ENCODE measurements at places on chromosomes 1 and 21.

DNA sequence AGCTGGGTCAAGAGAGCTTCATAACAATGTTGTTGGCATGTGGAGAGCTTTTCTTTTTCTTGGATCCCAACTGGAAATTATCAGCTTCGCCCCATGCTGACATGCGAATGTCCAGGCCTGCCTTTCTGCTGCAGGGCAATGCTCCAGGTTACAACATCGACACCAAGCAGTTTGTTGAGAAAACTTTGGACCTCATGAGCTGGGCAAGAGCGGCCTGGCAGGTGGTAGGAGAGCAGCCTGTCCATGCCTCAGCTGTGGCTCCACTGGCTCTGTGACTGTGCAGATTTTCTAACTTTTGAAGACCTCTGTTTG, 41.4 kb downstream of the MTARC1 start:
- no peak for DNase-seq

GRCh38 chr1:222620566-222620965, 2.7 kb downstream of the MIA3 start:
- DNase-seq = no peak

DNA sequence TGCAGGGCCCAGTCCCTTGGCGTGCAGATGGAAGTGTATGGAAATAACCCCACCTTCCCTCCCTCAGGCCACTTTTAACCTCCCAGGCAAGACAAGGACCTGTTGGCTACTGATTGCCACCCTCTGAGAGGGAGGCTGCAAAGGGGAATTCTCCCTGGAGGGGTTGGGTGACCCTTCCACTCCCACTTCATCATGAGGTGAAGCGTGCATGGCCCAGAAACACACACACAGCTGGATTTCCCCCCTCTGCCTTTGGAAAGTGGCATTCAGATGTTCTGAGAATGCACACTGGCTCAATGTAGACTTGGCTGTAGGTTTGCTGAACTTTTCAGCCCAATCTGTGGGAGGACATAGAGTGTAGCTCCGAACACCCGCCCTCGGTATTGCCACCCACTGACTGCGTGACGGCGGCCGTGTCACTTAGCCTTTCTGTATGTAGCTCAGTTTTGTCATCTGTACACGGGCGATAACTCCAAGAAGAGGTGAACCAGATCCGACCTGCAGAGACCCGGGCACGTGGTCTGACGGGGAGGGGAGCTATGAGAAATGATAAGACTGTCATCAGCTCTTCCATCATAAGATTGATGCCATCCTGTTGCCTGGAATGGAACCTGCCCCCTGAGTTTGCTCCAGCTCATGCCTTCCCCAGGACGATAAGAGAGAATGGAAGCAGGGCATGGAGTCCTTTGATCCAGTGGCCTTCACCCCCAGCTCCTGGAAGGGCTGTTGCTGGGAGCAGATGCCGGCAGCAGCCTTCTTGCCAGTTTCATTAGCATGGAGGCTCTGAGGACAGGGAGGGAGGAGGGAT, 19.3 kb downstream of the MIIP start:
- DNase-seq = no peak

- no peak for DNase-seq
Measured at GRCh38 chr1:111903871-111904449, 85.5 kb downstream of the KCND3 start.

- no peak for DNase-seq
Measured at GRCh38 chr1:20105856-20106255, 13.5 kb downstream of the PLA2G2D start.

DNA sequence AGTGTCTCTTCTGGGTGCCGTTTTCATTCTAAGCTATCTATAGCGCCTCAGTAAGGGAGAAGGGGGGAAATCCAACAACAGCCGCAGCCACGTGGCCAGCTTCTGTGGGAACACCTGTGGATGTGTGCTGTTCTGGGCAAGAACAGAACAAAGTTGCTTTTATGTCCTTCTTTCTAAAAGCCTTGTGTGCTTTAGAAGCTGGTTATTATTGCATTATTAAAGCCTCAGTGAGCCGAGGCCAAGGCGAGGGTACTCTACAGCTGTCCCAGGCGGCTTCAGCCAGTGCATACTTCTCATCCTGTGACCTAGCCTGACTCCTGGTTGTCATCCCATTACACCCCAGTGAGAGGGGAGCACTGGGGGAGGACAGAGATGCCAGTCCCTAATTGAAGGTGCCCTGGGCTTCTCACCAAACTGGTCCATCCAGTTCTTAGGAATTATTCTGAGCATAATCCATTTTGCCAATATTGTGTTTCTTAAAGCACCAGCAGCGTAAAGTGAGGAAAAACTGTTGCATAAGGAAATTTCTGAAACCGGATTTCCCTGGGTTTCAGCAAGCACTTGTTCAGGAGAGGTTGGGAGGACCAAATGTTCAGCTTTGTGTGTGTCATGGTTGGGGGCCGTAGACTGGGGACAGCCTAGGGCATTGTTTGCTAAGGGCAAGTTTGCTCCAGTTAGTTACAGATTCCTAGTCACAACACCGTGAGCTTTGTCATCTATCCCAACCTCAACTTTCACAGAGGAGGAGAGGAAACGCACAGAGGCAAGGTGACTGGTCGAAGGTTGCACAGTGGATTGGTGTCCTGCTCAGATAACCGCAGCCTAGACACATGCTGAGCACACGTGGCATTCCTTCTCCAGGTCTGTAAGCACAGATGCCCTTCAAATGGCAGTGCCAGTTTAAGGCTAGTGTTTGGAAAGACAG, 61.0 kb upstream of the ATP1A1 start:
- no peak for DNase-seq

DNA sequence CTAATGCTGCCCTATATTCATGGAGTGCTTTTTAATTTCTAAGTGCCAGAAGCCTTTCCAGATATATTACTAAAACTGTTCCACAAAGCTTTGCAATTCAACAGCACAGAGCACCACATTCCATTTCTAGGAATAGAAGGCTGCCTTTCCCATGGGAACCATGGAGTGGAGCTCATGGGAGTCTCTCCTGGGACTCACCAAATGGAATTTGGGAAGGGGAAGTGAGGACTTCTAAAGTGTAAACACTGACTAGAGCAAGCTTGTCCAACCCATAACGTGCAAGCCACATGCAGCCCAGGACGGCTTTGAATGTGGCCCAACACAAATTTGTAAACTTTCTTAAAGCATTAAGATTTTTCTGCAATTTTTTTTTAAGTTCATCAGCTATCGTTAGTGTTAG, 190.4 kb upstream of the TNR start:
- DNase-seq = no peak

DNA sequence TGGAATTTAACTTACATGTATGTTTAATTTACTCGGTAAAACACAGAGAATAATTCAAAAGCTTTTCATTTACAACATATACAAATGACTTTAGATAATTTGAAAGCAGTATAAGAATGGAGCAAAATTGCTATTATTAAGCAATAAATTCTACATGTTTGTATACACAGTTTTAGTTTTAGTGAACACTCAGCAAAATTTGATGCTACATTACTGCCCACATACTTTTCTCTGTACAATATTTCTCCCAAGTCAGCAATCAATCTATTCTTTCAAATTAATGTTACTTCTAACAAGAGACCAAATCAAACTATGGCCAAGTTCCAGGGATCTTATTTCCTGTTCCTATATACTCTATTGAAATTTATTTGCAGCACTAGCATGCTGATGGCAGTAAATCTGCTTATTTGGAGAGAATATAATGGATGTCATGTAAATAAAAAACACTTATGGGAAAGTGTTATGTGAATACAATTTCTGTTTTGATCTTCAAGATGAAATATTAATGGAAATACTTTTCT, 82.6 kb upstream of the BRINP3 start:
- DNase-seq = no peak

- DNase-seq = no peak
Measured at GRCh38 chr1:48214820-48215219, 7.7 kb upstream of the SLC5A9 start.

- DNase-seq = no peak
Measured at GRCh38 chr1:212186427-212187207, 98.6 kb upstream of the PPP2R5A start.

GRCh38 chr1:189620471-189620870, 857.2 kb downstream of the BRINP3 start:
- no peak for DNase-seq

DNA sequence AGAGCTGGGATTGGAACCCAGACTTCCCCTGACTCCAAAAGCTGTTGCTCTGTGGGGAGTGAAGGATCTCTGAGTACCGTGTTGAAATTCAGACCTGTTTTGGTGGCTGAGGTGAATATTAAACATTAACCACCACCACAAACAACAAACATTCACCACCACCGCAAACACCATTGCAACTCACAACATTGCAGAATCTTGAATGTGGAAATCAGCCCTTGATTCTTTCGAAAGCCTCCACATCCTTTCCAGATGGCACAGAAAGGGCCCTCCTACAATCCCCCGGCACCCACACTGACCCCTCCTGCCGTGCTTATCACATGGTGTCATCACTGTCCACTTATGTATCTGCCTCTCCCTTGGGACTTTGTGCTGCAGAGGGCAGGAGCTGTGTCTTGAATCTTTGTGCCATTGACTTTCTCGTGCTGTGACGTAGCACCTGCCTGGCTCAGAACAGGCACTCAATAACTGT, 1.4 kb downstream of the CDA start:
- no peak for DNase-seq

DNA sequence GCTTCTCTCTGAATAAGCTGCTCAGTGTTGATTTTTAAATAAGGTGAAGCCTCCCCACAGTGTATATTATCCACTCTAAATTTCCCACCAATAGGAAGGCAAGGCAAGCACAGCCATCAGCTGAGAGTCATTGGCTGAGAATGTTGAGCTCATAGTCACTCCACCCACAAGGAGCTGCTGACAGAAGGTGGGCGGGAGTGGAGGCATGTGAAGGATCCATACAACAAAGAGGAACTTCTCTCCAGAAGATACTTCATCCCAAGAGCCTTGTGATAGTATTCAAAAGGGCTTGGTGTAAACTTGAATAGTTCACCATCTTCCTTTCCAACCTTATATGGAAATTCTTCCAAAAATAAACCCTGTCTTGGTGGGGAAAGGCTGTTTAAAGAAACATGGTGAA, 42.8 kb downstream of the SAMD13 start:
- no peak for DNase-seq

- DNase-seq = no peak
Measured at GRCh38 chr1:212621949-212622305, 13.4 kb downstream of the ATF3 start.

DNA sequence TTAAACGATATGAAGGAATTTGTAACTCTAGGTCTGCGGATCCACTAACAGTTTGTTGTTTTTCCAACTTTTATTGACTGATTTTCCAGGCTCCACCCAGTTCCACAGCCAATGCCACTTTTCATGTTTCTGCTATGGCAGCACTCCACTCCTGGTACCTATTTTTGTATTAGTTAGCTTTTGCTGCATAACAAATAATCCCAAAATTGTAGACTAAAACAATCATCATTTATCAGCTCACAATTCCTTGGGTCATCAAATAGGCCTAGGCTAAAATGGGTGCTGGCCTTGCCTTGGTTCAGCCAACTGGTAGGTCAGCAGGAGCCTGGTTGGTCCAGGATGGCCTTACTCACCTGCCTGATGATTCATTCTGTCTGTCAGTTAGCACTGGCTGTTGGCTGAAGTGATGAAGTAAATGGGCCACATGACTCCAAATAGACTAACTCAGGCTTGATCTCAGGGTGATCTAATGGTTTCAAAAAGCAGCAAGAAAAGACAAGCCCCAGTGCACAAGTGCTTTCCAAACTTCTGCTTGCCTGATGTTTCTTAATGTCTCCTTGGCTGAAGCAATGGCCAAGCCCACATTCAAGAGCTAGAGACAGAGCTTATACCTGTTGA, 3.2 kb upstream of the C8B start:
- DNase-seq = no peak

Measured in T-helper 9 cell (primary cell).